Activated CD4-positive, alpha-beta T cell treated with anti-CD3 and anti-CD28 coated beads, Interleukin-2, Interleukin-6, amounts not matched to agents 100 ng/mL and 50 ng/mL, durations not matched to agents 16 hours and 8 hours (primary cell): ENCODE measurements at places on chromosomes 7 and 10.

GRCh38 chr7:73312831-73313520 lies 4.3 kb upstream of the NSUN5 start:
- no peak for DNase-seq

- no peak for DNase-seq
Observed at GRCh38 chr10:48685731-48686130, 1.1 kb downstream of the WDFY4 start.

DNA sequence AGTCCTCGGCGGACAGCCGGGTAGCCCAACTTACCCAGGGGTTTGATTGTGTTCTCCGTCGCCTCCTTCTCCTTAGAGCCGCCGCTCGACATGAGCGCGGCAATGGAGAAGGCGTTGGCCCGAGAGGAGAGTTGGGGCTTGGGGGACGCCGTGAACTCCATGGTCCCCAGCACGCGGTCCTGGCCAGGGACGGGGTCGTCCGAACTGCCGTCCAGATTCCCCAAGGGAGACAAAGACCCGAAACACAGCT lies 515 bp downstream of the TBX20 start:
- DNase-seq = no peak

- no peak for DNase-seq
Observed at GRCh38 chr7:13115157-13115772, 427.8 kb downstream of the ARL4A start.

GRCh38 chr10:14625192-14625631 lies 149.5 kb downstream of the FAM107B start:
- no peak for DNase-seq

- DNase-seq = no peak
Observed at GRCh38 chr10:60604342-60604741, 173.9 kb upstream of the CDK1 start.

DNA sequence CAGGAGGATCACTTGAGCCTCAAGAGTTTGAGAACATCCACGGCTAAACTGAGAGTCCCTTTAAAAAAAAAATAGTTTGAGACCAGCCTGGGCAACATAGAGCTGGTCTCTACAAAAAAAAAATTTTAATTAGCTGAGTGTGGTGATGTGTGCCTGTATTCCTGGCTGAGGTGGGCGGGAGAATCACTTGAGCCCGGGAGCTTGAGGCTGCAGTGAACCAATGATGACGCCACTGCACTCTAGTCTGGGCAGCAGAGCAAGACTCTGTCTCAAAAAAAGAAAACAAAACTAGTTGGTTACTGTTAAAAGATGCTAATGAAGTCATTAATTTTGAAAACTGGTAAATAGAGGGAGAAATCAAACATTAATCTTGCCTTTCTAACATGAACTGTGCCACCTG lies 76.4 kb downstream of the MMRN2 start:
- DNase-seq = no peak

DNA sequence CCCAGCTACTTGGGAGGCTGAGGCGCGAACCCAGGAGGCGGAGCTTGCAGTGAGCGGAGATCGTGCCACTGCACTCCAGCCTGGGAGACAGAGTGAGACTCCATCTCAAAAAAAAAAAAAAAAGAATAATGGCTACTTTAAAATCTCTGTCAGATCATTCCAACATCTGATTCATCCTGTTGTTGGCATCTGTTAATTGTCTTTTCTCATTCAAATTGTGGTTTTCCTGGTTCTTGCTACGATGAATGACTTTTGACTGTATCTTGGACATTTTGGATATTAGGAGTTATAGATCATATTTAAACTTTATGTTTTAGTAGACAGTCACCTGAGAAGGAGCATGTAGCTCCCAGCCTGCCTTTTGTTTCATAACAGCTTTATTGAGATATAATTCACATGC lies 8.5 kb downstream of the TPST1 start:
- DNase-seq = no peak

GRCh38 chr10:21529032-21529910 lies 3.8 kb upstream of the SKIDA1 start:
- DNase-seq = no peak
